ENCODE measurements at places on chromosomes 2 and 18. TPM values are rescaled to one million over a fixed set of nuclear protein-coding genes. Genes with fewer than 3 reads are reported as not detected.

DNA sequence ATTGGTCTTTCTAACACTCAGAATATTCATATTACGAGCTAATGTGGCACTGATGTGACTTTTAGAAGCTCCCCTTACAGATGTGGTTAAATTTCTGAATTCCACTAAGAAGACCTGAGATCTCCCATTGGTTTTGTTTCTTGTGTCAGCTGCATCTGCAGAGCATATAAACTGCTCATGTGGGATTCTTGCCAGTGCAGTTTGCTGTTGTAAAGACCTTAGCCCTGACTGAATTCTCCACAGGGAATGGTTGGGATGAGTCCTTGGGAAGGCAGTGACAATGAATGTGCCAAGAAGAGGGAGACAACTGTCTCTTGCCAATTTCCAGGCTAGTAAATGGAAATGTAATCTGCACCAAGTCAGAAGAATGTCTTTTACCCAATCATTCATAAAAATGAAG is 94.1 kb downstream of the PTPRM start:
- peaks cover 15% of the 10 kb centered on the region for H3K4me1 ChIP-seq
- H3K36me3 ChIP-seq = no peaks in the 10 kb centered on the region
- no peak overlapping the region for H3K27ac ChIP-seq
- H3K4me3 ChIP-seq = no peak overlapping the region
- no peak for DNase-seq

SERPINB10 gene
- total RNA-seq = not detected

DNA sequence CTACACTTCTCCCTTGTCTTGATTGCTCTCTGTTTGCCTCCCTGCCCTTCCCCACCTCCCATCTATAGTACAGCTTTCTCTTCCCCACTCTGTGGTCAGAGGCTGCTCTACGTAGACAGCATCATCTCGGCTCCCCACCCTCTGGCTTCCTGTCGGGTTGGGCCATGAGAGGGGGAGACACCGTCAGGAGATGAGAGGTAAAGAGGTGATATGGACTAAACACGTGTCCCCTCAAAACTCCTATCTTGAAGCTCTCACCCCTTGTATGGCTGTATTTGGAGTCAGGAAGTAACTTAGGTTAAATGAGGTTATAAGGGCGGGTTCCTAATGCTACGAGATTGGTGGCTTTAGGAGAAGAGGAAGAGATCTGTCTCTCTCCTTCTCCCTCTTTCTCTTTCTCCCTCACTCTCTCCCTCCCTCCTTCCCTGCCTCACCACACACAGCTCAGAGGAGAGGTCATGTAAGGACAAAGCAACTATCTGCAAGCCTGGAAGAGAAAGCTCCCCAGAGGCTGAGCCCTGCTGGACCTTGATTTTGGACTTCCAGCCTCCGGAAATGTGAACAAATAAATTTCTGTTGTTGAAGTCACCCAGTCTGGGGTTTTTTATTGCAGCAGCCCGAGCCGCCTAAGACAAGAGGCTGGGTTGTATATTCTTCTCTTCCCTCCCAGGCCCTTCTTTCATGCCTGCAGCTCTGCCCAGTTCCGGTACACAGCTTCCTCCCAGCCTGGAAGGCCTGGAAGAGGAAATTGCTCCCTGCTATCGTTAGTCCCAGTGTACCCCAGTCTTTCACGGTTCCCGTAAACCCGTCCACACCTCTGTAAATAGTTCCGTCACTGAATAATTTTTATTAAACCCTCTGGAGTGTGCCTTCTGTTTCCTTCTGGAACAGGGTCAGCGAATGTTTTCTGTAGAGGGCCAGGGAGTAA is 138.0 kb downstream of the AKAIN1 start:
- H3K4me3 ChIP-seq = no peak overlapping the region
- peak overlapping the region; percentile 70 for H3K27ac ChIP-seq
- no peak for DNase-seq
- peaks cover 4% of the 10 kb centered on the region for H3K4me1 ChIP-seq
- H3K27me3 ChIP-seq = no peaks in the 10 kb centered on the region

DNA sequence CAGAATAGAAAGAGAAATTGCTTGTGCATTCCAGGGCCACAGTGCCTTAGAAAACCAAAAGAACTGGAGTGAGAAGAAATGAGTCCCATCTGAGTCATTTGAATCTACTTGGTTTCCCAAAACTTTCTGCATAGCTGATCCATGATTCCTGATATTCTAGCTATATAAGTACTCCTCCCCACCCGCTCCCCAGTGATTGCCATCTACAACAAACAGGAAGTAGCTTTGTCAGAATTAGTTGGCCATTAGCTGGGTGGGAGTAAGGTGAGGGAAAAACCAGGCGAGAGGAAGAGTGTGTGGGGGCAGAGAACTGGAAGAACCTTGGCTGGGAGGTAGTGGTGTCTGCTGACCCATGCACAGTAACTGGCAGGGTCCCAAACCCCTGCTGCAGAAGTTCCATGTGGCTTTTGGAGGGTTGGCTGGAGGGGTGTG is 122.1 kb downstream of the ACAA2 start:
- H3K4me3 ChIP-seq = no peak overlapping the region
- H3K4me1 ChIP-seq = no peaks in the 10 kb centered on the region
- H3K36me3 ChIP-seq = no peaks in the 10 kb centered on the region
- no peaks in the 10 kb centered on the region for H3K27me3 ChIP-seq

LOXHD1 gene
- not detected for total RNA-seq

GRCh38 chr2:218400167-218400929 is 680 bp downstream of the CTDSP1 start:
- H3K27ac ChIP-seq = peak overlapping the region; percentile 89
- peaks cover 35% of the 10 kb centered on the region for H3K27me3 ChIP-seq
- H3K36me3 ChIP-seq = no peaks in the 10 kb centered on the region
- peak overlapping the region; percentile 94 for H3K4me3 ChIP-seq
- DNase-seq = no peak
- H3K4me1 ChIP-seq = peaks cover 30% of the 10 kb centered on the region

DNA sequence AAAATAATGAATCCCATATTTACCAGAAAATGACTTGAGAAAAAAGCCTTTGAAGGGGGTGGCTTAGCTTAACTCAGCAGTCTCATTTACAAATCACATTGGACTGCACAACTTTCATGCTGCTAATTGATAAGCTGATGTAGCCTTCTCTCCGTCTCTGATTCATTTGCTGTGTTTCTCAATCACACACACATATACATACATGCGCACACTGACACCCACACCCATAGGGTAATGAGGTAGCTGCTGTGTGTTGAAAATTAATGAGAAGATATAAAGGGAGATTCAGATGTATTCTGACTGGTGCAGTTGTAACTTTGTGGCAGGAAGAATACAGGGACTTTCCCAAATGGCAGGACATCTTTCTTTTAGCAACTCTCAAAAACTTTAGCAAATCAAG is 141.9 kb upstream of the GCFC2 start:
- no peaks in the 10 kb centered on the region for H3K27me3 ChIP-seq
- H3K36me3 ChIP-seq = peaks cover 9% of the 10 kb centered on the region
- no peak overlapping the region for H3K27ac ChIP-seq
- no peak for DNase-seq
- H3K4me1 ChIP-seq = no peaks in the 10 kb centered on the region
- no peak overlapping the region for H3K4me3 ChIP-seq

- no peaks in the 10 kb centered on the region for H3K27me3 ChIP-seq
- H3K27ac ChIP-seq = peak overlapping the region; percentile 53
- no peak overlapping the region for H3K4me3 ChIP-seq
- DNase-seq = no peak
- H3K36me3 ChIP-seq = no peaks in the 10 kb centered on the region
Measured at GRCh38 chr2:8153258-8153718, 528.6 kb upstream of the ID2 start.

RGPD3 gene
- total RNA-seq = 0.14 TPM

DNA sequence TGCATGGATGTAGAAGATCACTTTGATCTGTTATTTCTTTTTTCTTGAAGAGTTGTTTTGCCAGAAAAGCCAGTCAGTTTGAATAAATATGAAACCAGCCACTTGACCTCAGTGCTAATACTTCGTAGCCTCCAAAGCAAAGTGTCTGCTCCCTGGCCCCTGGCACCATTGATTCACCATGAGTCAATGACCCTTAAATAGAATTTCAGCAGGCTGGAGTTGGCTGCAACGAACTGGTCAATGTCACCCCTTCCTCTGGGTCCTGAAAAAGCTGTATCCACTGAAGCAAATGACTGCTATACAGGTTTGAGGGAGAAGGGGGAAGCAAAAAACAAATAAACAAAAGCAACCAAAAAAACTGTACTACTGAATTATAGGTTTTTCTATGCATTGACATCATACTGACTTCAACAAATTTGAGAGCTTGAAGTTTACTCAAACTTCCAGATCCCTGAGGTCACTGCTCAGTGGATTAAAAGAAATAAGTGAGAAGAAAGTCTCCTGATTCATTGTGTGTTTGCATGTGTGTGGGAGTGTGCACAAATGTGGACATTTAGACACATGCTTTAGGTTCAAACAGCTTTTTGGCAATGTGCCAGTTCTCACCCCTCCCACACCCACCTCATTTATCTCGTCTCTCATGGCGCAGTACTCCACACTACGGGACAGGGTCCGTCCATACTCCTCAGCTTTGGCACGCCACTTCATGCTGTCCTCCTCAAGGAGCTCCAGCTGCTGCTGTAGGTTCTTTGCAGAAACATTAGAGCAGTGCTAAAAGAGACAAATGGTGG is 58.1 kb upstream of the TTN start:
- no peaks in the 10 kb centered on the region for H3K4me1 ChIP-seq
- H3K4me3 ChIP-seq = no peak overlapping the region
- no peak for DNase-seq
- no peaks in the 10 kb centered on the region for H3K27me3 ChIP-seq
- H3K27ac ChIP-seq = no peak overlapping the region
- no peaks in the 10 kb centered on the region for H3K36me3 ChIP-seq

PCGF1 gene
- 30.0 TPM for total RNA-seq

DNA sequence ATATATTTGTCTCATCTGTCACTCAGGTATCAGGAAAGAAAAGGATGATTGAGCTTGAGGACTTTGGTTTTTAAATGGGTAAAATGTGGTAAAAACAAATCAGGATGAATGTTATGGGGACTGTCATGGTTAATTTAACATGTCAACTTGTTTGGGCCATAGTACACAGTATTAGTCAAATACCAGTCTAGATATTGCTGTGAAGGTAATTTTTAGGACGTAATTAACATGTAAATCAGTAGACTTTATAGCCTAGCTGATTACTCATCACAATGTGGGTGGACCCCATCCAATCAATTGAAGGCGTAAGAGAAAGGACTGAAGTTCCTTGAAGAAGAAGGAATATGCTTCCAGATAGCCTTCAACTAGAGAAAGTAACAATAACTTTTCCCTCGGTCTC is 275.7 kb upstream of the ZNF804A start:
- H3K4me3 ChIP-seq = no peak overlapping the region
- DNase-seq = no peak
- H3K27me3 ChIP-seq = no peaks in the 10 kb centered on the region
- H3K27ac ChIP-seq = no peak overlapping the region
- H3K36me3 ChIP-seq = no peaks in the 10 kb centered on the region

GALR1 gene
- not detected for total RNA-seq

GRCh38 chr2:124211461-124211860 is 186.4 kb downstream of the CNTNAP5 start:
- no peak overlapping the region for H3K27ac ChIP-seq
- no peaks in the 10 kb centered on the region for H3K36me3 ChIP-seq

DNA sequence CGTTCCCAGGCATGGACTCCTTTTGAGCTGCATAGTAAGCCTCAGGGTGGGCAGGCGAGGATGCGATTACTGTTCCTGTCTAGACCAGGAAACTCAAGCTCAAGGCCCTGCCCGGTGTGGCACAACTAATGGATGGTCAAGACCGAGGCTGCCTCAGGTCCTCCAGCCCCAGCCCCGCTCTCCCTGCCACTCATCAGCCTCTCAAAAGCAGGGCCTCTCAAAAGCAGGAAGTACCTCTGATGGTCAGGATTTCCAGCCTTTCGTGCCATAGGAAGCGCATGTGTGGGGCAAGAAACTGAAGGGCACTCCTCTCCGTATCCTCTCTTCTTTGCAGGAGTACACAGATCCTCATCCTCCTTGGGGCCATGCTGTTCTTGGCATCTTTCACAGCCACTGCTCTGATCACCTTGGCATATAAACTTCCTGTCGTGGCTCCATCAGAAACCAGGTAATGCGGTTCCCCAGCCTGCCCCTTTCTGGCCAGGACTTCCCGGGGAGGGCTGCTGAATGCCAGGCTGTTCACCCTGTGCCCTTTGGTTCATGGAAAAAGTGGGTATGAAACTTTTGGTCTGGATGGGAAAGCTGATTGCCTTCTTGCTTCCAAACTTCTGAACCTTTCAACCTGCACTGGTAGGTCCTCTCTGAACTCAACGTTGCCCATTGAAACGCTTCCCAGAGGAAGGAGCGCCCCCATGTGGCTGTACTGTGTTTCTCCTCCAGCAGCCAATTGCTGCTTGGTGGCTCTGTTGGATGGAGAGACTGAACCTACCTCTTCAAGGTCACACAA is 82.8 kb upstream of the SEC11C start:
- no peaks in the 10 kb centered on the region for H3K27me3 ChIP-seq
- H3K4me3 ChIP-seq = no peak overlapping the region
- peaks cover 3% of the 10 kb centered on the region for H3K4me1 ChIP-seq
- no peak overlapping the region for H3K27ac ChIP-seq

SDC1 gene
- total RNA-seq = 85.4 TPM

GRCh38 chr2:172431993-172432392 is 4.6 kb downstream of the ITGA6 start:
- no peaks in the 10 kb centered on the region for H3K36me3 ChIP-seq
- no peak overlapping the region for H3K27ac ChIP-seq

DNA sequence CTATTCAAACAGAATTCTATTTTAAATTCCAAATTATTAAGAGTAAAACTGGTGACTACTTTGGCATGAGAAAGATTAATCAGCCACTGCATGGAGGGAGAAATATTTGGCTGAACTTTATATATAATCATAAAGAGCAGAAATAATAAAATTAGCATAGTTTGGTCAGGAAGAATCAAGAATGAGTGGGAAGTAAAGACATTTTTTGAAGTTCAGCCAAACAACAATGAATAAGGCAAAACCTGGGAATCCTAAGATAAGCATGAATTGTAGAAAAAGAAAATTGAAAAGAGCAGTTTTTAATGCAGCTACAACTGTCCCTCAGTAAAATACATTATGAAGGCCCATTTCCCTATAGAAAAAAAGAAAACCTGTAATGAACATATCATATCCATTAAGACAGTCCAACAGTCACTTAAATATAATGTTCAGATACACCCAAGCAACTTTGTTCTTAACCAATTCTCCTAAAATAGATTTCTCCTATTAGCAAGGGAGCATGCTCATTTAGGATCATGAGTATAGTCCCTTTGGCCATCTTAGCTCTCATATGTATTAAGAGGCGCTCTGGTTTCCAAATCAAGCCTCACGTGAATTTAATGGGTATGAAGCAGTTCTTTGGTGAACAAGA is 6.5 kb downstream of the TMEM17 start:
- H3K27ac ChIP-seq = no peak overlapping the region
- no peak for DNase-seq
- H3K36me3 ChIP-seq = no peaks in the 10 kb centered on the region

GRCh38 chr2:62698653-62699052 is 6.9 kb upstream of the EHBP1 start:
- no peaks in the 10 kb centered on the region for H3K4me1 ChIP-seq
- no peak overlapping the region for H3K4me3 ChIP-seq
- H3K27ac ChIP-seq = no peak overlapping the region
- no peaks in the 10 kb centered on the region for H3K36me3 ChIP-seq

DNA sequence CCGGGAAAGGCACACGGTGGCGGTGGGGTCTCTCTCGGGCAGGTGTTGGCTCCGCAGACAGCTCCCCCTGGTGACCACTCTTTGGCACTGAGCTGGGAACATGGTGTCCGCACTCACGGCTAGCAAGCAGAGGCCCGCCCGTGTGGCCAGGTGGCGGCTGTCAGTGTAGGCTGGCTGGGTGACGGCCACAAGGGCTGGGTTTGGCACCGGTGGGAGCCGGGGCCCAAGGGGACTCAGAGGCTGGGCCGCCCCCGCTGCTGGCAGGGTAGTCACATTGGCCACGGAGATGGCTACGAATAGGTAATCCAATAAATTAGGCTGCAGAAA is 1071.7 kb downstream of the RPIA start:
- H3K27me3 ChIP-seq = no peaks in the 10 kb centered on the region
- H3K4me1 ChIP-seq = no peaks in the 10 kb centered on the region
- no peak overlapping the region for H3K4me3 ChIP-seq
- peaks cover 24% of the 10 kb centered on the region for H3K36me3 ChIP-seq

Data from neural crest cell (in vitro differentiated cells).